Activated CD8-positive, alpha-beta T cell treated with anti-CD3 and anti-CD28 coated beads for 36 hours (primary cell): ENCODE measurements at places on chromosomes 7 and 10. TPM values are rescaled to one million over a fixed set of nuclear protein-coding genes. Genes with fewer than 3 reads are reported as not detected.

ANKRD1 gene
- not detected for total RNA-seq

TASOR2 gene
- total RNA-seq: 69.9 TPM

DNA sequence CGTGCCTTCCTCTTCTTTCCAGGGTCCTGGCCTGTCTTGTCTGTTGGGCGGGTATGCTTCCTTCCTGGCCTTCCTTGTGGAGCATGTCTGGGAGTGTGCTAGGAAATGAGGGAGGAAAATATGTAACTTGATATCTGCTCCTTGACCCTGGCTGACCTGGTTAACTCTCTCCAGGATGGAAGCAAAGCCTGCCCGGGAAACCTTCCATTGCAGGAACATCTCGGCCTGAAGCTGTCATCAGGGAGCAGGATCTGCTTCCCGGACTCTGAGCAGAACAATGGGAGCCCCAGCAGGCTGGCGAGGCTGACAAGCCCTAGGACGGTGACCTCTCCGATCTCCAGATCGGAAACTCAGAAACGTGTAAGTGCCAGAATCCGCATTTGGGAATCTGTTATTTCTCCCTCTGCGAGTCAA is 340.3 kb downstream of the FRMD4A start:
- no peak for DNase-seq
- H3K36me3 ChIP-seq: no peaks in the 10 kb centered on the region
- no peaks in the 10 kb centered on the region for H3K27me3 ChIP-seq

PRLHR gene
- total RNA-seq: not detected

- no peak for DNase-seq
- no peak overlapping the region for H3K4me3 ChIP-seq
- no peaks in the 10 kb centered on the region for H3K36me3 ChIP-seq
- peaks cover 2% of the 10 kb centered on the region for H3K4me1 ChIP-seq
- H3K27me3 ChIP-seq: no peaks in the 10 kb centered on the region
- no peak overlapping the region for H3K27ac ChIP-seq
These were observed 40.2 kb upstream of the ATP6V0A4 start for GRCh38 chr7:138838166-138838565.

GRCh38 chr10:43801626-43802025 is 152.9 kb upstream of the ZNF32 start:
- no peak overlapping the region for H3K4me3 ChIP-seq
- H3K36me3 ChIP-seq: no peaks in the 10 kb centered on the region
- H3K27ac ChIP-seq: no peak overlapping the region
- peaks cover 4% of the 10 kb centered on the region for H3K4me1 ChIP-seq
- H3K27me3 ChIP-seq: peaks cover 3% of the 10 kb centered on the region

DNA sequence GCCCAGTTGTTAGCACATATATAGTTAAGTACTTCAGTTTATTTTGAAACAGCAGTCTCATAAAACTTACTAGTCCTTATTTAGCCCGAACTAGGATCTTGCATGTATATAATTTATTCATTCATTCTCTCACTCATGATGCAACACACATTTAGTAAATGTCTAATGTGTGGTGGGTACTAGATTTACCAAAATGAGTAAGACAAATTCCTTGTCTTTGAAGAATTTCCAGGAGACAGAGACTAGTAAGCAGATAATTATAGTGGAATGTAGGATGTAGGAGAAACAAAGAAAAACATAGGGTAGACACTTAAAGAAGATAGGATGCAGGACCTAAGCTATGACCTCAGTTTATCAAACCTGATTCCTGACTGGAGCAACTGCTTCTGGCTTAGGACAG is 120.2 kb upstream of the AMPH start:
- peaks cover 21% of the 10 kb centered on the region for H3K36me3 ChIP-seq
- no peak overlapping the region for H3K4me3 ChIP-seq
- no peaks in the 10 kb centered on the region for H3K4me1 ChIP-seq

TMED4 gene
- total RNA-seq: 74.6 TPM

DNA sequence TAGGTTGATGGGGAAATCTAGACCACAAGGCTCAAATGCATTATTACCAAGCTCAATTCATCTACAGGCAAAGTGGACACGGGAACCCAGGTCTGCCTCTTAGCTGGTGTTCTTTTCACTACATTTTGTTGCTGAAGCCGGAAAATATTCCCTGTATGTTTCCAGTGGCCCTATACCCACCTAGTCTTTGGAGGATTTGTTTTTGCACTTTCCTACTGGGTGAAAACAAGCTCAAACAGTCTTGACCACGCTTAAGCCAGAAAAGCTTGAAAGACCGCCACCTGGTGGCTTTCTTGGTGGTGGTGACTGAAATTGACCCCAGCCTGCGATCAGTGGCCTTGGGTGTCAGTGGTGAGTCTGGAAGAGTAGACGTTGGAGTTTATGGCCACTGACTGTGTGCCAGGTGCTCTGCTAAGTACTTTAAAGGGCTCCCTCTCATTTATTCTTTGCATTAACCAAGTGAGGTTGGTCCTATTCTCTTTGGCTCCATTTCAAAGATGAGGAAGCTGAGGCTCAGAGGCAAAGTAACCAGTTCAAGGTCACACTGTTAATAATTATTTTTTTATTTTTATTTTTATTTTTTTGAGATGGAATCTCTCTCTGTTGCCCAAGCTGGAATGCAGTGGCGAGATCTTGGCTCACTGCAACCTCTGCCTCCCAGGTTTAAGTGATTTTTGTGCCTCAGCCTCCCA is 11.1 kb upstream of the CRTAC1 start:
- DNase-seq: peak; percentile 71
- H3K4me3 ChIP-seq: no peak overlapping the region
